ENCODE measurements at places on chromosomes 16 and 17. TPM values are rescaled to one million over a fixed set of nuclear protein-coding genes. Genes with fewer than 3 reads are reported as not detected.

Gene KRTAP4-1
- not detected for total RNA-seq

Gene KRTAP1-1
- total RNA-seq = not detected

Gene ENPP7
- not detected for total RNA-seq

Gene CTNS
- total RNA-seq = 30.5 TPM

Data from smooth muscle cell of trachea (primary cell).